ENCODE measurements at places on chromosomes 11 and 22.
A peak's percentile ranks its signal among the peaks of the same experiment; 100 is the strongest.

DNA sequence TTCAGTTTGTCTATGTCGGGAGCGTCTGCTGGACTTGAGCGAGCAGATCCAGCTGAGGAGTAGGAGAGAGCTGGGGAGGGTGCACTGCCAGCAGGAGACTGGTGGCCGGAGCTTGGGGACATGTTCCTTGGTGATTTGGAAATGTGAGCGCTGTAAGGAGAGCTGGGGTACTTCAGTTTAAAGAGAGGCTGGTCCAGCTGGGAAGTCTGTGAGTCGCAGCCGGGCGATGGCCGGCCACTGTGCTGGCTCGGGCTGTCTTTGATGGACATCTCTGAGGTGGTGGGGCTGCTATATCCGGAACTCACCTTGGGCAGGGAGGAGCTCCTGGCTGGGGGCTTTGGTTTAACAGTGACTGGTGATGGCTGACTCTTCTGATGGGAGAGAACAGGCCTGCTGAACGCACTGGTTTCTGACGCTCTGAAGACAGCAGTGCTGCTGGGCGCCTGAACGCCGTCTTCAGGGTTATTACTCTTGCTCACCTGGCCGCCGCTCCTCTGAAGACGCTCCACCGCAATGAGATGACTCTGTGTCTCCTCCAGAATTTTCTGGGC lies 63.6 kb upstream of the PITPNB start:
- no peak for DNase-seq

- DNase-seq, result peak; percentile 73
Observed at GRCh38 chr11:34206407-34207300, 101.2 kb downstream of the NAT10 start.

GRCh38 chr11:61972672-61973475 lies 5.4 kb upstream of the FTH1 start:
- no peak for DNase-seq

DNA sequence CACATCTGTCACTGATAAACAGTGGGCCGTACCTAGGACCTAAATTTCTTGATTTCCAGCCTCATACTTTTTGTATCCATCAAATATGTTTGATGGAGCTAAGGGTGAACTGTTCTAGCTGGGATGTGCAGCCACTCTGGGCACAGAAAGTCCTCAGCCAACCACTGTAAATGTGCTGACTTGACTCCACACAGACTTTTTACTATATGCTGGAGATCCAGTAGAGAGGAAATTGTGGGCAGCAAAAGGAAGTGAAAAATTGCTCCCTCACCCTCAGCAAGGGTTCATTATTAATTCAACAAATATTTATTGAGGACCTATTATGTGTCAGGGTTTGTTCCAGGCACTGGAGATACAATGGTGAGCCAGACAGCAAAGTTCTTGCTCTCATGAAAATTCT lies 54.2 kb upstream of the AMPD3 start:
- no peak for DNase-seq
